ENCODE measurements at places on chromosomes 3 and 15. TPM values are rescaled to one million over a fixed set of nuclear protein-coding genes. Genes with fewer than 3 reads are reported as not detected.

DNA sequence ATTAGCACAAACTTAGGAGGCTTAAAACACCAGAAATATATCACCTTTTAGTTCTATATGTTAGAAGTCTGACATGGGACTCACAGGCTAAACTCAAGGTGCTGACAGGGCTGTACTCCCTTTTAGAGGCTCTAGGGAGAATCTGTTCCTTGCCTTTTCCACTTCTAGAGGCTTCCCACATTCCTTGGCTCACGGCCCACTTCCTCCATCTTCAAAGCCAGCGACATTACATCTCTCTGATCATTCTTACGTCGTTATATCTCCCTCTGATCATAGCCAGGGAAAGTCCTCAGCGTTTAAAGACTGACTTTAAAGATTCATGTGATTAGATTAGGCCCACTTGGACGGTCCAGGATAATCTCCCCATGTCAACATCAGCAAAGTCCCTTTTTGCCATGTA, 166.3 kb downstream of the GREM1 start:
- no peak for DNase-seq

Gene COX5A
- 163 TPM for total RNA-seq

Gene STRIT1
- total RNA-seq: not detected

- DNase-seq: no peak
Measured at GRCh38 chr3:45021524-45022297, 4.4 kb upstream of the CLEC3B start.

Gene ZKSCAN7
- 0.99 TPM for total RNA-seq

GRCh38 chr3:10506696-10507095, 1.3 kb upstream of the ATP2B2 start:
- no peak for DNase-seq

Gene ABI3BP
- total RNA-seq: 0.64 TPM

Gene ARHGEF26
- total RNA-seq: 7.1 TPM

GRCh38 chr3:173957646-173958045, 560.1 kb downstream of the NLGN1 start:
- no peak for DNase-seq

Gene TRPM1
- total RNA-seq: not detected

Gene IQCH
- total RNA-seq: 1.4 TPM

DNA sequence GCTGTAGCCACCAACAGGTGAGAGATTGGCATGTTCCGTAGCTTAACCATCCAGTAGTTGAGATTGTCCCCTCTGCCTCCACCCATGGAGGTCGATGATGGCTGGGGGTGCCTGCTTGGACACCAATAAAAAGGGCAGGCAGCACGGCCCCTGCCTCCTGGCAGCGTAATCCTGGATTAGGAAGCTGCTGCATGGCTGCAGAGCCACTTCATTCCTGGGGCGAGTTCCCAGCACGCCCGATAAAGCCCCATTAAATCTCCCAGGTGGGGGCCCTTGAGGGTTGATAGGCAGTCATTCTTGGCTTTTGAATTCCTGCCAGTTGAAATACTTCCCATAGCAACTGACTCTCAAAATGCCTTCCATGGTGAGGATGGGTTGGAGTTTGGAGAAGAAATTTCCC, 67.8 kb downstream of the PLXNA1 start:
- no peak for DNase-seq

GRCh38 chr3:45781841-45782240, 14.5 kb downstream of the SLC6A20 start:
- DNase-seq: no peak

Gene CRABP1
- not detected for total RNA-seq

Gene RAB6B
- total RNA-seq: 1.5 TPM

- DNase-seq: no peak
Measured at GRCh38 chr15:68298336-68298735, 20.8 kb downstream of the FEM1B start.

Gene TRIM71
- not detected for total RNA-seq

- peak; percentile 35 for DNase-seq
Measured at GRCh38 chr15:100771746-100772145, 107.9 kb upstream of the ALDH1A3 start.

DNA sequence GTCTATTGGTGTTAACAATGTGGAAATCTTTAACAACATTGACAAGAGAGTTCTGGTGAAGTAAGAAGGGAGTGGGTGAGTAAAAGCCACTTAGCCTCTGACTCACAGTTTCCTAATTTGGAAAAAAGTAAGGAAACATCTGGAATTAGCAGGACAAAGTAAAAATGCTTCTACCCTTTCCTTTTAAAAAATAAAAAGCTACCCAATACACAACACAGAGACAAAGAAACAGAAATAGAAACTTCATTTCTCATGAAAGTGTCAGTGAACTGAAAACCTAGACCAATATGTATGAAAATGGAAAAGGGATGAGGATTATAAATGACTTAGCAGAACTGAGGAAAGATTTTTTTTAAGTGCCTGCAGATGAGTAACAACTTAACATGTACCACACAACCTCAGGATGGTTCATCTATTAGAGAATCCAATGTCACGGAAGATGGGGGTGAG, 65.4 kb downstream of the SSR3 start:
- DNase-seq: no peak

DNA sequence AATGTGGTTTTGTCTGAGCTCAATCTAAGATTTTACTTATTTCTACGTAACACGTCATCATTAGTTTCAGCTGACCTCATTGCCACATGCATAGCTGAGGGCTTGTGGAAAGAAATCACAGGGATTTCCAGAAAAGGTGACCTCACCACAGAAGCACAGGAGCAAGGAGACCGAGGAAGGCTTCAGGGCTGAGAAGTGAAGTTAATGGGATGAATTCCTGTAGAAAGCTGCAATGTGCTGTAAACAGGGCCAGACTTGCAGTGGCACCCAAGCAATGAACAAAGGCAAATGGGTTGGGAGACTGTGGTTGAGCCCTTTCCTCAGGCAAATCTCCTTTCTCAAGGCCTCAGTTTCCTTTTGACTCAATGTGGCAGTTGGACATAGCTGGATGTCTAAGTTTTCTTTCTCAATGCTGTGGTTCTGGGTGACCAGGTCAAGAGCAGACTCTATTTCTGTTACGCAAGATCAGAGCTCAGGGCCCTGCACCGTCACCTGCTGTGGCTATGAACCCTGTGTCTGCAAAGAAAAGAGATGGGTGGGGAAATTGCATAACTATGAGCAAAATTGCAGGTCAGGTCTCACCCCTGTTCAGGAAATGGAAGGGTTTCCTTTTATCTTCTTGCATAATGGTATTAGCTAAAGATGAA, 252.2 kb upstream of the TBL1XR1 start:
- DNase-seq: peak; percentile 76

DNA sequence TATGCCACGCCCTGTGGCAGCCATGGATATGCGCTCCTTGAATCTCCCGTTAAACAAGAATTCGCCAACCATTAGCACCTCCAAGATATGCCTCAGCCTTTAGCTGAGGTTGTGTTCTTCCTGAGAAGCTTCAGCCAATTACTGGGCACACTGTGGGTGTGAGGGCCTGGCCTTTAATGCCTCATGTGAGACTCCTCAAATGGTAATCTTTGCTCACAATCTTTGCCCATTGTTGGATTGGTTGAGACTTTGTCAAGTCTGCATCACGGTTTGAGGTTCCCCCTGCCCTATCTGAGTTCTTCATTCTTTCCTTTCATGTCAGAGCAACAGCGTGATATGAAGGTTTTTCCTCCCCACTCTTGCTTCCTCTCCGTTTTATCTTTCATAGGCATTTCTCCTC, 108.1 kb upstream of the CCDC54 start:
- no peak for DNase-seq

Gene TMEM207
- total RNA-seq: not detected

DNA sequence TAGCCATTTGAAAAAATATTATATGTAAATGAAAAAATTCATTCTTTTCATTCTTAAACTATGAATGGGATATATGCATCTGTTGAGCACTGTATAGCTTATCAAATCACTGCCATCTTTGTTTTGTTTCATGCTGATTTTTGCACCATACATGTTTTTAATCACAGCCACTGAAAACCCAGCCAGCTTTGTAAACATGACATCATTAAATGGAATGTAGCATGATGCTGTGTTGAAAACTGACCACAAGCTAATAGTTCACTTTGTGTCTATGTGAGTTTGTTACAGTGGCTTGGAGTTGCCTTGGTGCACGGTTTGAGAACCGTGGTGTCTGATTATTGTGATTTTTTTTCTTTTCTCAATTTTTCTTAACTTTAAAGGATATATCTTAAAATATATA, 75.7 kb downstream of the GMPS start:
- peak; percentile 62 for DNase-seq

Gene NOX5
- total RNA-seq: not detected

Gene ZCWPW2
- 0.37 TPM for total RNA-seq

- DNase-seq: no peak
Measured at GRCh38 chr3:4334548-4334947, 31.4 kb downstream of the SETMAR start.

DNA sequence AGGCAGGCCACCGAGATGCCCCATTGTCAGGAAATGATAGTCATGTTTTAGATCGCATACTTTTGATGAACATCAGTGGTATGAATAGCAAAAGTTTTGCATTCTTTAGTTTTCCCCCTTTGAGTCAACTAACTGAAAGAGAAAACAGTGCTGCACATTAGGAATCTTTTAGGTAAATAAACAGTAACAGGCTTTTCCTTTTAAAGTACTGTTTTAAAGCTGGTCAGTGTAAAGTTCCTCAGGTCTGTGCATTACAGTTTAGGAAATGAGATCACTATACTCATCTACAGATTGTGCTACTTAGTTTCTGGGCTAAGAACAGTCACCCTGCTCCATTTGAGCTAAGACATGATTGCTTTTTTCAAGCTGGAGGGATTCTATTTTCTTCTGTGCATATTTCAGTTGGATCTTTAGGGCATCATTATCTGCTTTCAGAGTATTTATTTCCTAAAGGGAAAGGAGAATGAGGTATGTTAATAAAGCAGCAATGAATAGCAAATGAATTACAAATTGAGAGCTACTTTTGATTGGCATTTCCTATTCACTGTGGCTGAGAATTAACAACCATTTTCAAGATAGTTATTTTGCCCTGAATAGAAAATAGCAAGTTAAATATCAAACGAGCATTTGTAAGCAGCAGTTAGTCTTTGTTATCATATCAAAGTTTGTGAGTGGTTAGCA, 36.5 kb downstream of the FAM98B start:
- DNase-seq: no peak

DNA sequence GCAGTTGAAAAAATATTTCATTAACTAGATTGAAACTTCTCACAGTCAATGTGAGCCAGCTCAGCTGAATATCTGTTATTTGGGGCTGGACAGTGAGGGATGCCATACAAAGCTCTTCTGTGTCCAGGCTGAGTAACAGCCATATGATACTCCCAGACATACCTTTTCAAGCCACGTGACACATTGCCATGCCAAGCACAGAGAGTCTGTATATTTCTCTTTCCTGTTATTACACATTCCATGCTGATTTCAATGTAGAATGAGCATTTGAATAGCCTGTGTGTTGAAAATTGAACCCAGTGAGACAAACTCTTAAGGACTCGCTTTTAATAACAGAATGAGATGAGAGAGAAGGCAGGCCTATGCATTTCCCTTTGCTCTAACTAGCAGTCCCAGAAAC, 334.7 kb upstream of the RASGRP1 start:
- no peak for DNase-seq

Gene CHDH
- 0.02 TPM for total RNA-seq
